NCI-H1930 (cell line): ENCODE measurements at places on chromosomes 13 and 19.

GRCh38 chr19:40596608-40597328 lies 4.4 kb upstream of the LTBP4 start:
- peak; percentile 31 for DNase-seq

DNA sequence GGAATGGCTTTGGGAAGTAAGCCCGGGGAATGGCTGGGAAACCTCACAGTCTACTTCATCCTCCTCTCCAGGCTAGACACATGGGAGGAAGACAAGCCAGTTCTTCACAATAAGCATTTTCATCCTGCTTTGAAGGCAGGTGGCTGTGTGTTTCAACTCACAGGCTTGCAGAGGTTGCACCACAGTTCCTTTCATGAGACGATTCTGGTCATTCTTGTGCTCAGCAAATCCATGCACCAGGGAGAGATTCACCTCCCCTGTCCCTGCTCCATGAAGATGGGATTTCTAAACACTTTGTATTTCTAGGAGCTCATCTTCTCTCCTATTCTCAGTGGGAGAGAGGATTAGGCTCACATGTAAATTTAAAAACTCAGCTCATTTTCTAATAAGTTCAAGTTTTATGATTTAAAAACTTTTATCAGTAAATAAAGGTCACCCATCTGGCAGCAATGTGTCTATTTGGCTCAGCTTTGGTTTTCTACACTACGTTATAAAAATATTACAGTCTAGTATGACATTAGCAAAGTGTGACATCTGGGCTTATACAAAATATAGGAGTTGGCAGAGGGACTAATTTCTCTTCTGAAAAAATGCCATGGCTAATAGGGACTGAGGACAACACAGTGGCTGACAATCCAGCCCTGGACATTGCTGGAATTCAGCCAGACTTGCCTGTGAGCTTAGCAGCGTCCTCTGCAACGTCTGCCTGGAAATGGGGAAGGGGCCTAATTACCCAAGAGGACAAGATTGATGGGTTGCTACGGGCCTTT lies 283.2 kb upstream of the SLC10A2 start:
- no peak for DNase-seq

GRCh38 chr19:21758296-21758695 lies 9.1 kb downstream of the ZNF100 start:
- no peak for DNase-seq

- no peak for DNase-seq
Measured at GRCh38 chr13:27466513-27466912, 16.1 kb upstream of the MTIF3 start.

GRCh38 chr19:40578442-40578908 lies 1.8 kb downstream of the SHKBP1 start:
- DNase-seq: peak; percentile 56

DNA sequence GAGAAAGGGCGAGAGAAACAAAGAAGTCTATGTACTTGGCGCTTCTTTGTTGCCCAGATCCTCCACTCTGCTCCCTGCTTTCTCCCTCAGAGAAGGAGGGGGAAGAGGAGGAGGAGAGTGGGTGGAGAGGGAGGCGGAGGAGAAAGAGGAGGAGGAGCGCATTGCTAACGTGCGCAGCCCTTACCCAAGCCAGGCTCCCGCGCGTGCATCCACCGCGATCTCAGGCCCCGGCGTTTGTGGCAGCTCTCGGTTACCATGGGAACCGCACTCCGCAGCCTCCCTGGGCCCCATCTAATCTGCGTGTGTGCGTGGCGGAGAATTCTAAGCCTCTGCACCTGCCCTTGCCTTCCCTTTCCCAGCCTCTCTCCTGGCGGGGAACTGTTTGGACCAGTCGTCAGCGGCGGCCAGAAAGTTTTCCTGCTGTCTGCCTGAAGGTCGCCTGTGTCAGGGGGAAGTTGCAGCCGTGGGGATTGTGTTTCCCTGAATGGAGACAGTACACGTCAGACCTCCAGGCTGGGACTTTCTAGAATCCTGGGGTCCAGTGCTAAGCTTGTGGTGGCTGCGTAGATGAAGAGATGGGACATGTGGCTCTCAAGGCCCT lies at the start of gene ERICH6B:
Gene ERICH6B (minus strand): TSS at position 239 of the 601 bp plus-strand sequence. CDS start 18,734 bp downstream, outside the sequence.
- peak; percentile 39 for DNase-seq

DNA sequence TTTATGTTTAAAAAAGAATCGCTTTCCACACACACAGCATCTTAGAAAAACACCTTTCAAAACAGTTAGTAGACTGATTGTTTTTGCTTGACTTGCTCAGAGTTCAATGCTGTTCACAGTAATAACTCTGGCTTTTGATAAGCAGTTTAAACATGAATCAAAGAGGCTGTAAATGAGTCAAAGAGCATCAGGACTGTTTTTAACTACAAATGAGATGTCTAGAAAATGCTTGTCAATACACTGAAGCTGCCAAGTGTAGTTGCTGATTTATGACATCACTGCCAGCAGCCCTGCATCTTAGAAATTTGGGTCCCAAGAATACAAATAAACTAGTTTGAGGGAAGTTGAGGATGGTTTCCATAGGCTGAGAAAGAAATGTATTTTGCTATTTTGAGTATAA lies 2057.1 kb upstream of the PCDH20 start:
- no peak for DNase-seq

GRCh38 chr13:110475117-110475516 lies 86.4 kb downstream of the RAB20 start:
- no peak for DNase-seq

- DNase-seq: no peak
Measured at GRCh38 chr19:43594710-43595604, 977 bp downstream of the IRGQ start.

DNA sequence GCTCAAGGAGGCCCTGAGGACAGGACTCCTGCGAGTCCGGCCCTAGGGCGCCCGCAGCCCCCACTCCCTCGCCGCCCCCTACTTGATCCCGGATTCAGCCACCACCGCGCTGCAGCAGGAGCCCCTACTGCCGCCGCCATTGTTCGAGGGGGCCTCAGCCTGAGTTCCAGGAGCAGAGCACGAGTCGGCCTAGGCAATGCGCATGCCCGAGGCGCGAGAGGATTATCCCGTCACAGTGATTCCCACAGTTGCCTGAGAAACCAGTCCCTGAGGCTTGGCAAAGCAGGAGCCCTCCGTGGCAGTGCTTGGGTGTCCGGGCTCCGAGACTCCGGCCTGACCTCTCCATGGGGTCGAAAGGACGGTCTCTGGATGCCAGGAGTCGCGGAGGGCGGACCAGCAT lies 68.4 kb upstream of the ZNF420 start:
- DNase-seq: no peak

GRCh38 chr13:53501387-53501786 lies 472.8 kb downstream of the OLFM4 start:
- no peak for DNase-seq

GRCh38 chr13:39729156-39729555 lies 73.7 kb downstream of the COG6 start:
- DNase-seq: no peak

DNA sequence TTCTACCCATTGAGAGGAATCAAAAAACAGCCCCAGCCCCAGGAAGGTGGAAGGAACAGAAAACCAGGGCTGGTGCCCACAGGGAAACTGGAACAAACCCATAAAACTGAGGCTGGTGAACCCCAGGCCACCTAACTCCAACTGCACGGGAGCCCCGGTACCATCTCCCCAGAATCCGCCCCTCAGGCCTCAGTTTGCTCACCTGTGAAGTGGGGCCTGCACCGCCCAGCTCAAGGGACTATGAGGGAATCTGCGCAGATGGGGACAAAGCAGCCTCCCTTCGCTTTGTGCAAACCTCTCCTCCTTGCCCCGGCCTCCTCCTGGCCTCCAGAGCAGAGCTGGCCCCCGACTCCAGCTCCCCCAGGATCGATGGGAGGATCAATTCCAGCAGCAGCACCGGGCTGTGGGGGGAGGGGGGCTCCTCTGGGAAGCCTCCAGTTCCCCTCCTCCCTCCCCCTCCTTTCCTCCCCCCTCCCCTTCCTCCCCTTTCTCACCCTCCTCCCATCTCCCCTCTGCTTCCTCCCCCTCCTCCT lies 9.1 kb upstream of the ONECUT3 start:
- DNase-seq: no peak

GRCh38 chr19:43782311-43782660 lies 1.5 kb upstream of the KCNN4 start:
- no peak for DNase-seq

GRCh38 chr19:23525276-23525852 lies 130.1 kb upstream of the ZNF91 start:
- DNase-seq: no peak

- no peak for DNase-seq
Measured at GRCh38 chr19:53165691-53166091, 6.8 kb upstream of the ZNF347 start.

GRCh38 chr13:43567608-43568007 lies 219.2 kb downstream of the ENOX1 start:
- no peak for DNase-seq

- no peak for DNase-seq
Measured at GRCh38 chr13:59566561-59566960, 597.2 kb downstream of the DIAPH3 start.

DNA sequence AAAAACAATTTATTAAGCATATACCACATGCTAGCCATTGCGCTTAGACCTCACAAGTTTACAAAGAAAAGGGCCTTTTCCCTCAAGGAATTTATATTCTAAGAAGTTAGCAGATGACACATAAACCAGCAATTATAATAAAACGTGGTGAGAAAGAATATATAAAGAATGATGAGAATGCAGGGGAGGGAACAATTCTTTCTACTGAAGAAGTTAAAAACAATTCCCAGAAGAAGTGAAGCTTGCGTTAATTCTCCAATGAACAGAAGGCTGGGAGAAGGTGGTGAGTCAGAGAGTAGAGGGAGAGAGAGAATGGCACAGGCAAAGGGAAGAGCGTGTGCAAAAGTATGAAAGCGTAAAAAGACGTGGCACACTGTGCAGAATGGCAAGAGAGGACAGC lies 69.5 kb upstream of the ZDHHC20 start:
- no peak for DNase-seq

DNA sequence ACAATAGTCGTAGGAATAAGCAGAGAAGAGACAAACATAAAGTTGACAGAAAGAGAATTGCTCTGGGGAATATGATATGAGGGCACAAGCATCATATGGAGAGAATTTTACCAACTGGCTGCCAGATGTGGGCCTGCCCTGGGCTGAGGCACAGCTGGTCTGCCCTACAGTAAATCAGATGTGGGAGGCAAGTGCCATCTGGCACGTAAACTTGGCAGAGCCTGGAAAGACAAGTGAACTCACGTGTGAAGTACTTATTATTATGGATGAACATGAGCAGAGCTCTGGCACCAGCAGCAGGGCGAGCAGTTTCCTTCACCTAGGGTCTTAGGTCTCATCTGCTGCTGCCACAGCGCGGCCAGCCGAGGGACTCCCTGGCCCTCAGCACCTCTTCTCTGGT lies 20.6 kb downstream of the PCDH8 start:
- no peak for DNase-seq

- DNase-seq: no peak
Measured at GRCh38 chr13:50162001-50162400, 146.8 kb downstream of the KCNRG start.

- no peak for DNase-seq
Measured at GRCh38 chr13:41820581-41821237, 140.2 kb downstream of the VWA8 start.

DNA sequence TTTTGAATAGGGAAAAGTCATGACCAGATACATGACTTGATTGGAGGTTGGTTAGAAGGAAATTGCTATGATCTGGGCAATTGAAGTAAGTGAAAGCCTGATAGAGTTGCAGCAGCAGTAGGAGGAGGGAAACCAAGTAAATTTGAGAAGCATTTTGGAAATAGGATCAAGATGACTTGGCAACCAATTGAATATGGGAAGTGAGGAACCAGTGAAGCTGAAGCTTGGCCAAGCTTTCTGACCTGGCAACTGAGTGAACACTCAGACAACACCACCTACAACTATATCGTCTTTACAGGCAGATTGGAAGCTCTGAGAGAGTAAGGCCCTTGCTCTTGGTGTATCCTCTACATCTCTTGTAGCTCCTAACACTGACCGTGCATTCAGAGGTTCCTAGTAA lies 16.2 kb upstream of the KATNAL1 start:
- no peak for DNase-seq

- DNase-seq: no peak
Measured at GRCh38 chr13:47875201-47875600, 125.9 kb downstream of the SUCLA2 start.

GRCh38 chr13:111875915-111876314 lies 191.0 kb upstream of the SOX1 start:
- DNase-seq: no peak

GRCh38 chr13:53301449-53301848 lies 272.8 kb downstream of the OLFM4 start:
- no peak for DNase-seq

DNA sequence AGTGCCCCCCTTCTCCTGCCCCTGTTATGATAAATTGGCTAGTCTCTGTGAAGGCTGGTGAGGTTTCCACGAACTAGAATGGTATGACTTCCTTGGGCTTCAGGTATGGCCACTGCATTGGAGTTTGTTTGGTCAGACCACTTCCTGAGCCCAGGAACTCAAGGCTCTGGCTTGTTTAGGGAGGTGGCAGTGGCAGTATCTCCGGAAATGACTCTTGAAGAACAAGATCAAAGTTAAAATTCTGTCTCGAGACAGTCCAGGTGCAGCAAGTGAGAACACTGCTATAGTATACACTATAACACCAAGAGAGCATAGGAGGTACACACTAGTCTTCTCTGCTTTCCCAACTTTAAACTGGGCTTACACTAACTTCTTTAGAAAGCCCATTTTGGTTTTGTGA lies 309.1 kb downstream of the KLF12 start:
- no peak for DNase-seq
